Activated CD8-positive, alpha-beta memory T cell treated with anti-CD3 and anti-CD28 coated beads for 4 hours (primary cell): ENCODE measurements at places on chromosomes 4 and X.

GRCh38 chr4:155667568-155668511 lies 1.2 kb downstream of the GUCY1A1 start:
- no peak for DNase-seq

- DNase-seq = no peak
Measured at GRCh38 chr4:180617196-180617595, 1626.0 kb upstream of the TENM3 start.

DNA sequence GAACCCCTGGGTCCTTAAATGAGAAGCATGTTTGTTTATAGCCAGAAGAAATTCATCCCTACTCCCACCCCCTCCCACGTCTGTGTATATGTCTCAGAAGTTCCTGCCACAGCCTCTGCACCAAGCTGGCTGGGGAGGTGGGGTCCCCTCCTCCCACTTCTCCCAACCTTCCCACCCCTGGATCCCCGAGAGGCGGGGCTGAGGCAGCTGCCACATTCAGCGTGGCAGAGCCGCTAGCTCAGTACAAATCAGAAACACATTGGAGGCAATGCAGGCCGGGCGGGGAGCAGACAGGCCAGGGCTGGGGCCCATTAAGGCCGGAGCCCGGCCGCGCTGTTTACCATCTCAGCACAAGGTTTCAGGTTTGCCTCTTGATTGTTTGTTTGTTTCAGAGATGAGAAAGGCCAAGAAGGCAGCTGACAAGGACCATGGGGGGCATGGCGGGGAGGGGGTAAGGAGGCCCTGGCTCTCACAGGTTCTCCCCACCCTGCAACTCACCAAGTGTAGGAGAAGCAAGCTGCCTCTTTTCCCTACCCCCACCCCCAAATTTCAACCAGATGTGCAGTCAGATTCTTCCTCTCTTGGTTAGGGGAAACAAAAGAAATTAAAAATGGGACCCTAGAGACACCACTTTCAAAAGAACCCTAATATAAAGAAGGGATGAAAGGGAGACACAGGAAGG lies 22.3 kb downstream of the PJA1 start:
- DNase-seq = no peak

DNA sequence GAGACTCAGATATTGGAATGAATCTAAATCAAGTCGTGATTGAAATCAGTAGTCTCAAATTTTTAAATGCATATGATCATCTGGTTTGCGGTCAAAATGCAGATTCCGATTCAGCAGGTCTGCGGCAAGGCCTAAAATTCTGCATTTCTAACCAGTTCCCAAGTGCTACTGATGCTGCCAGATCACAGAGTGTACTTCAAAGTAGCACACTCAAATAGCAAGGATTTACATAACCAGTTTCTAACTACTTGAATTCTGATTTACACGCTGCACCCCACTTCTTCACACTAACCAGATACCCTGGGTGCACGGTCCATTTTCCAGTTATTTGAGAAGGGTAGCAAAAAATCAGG lies 752 bp downstream of the MBTPS2 start:
- DNase-seq = no peak

- DNase-seq = no peak
Measured at GRCh38 chr4:129328162-129328561, 232.2 kb downstream of the C4orf33 start.

DNA sequence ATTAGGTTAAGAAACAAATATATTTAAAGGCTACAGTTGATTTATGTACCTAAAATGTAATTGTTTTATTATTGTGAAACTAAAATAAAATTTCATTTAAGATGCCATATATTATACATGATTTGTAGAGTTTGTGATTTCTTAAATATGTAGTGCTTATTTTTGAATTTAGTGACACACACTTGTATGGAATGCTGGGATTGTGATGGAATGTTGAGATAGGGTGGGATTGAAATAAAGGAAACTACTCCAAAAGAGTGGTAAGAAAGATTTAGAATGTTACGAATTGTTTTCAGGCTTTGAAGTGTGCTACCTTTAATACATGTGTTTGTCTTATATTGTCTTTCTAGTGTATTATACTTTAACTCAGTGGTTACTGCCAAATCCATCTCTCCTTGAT lies 330.3 kb upstream of the PITX2 start:
- no peak for DNase-seq

DNA sequence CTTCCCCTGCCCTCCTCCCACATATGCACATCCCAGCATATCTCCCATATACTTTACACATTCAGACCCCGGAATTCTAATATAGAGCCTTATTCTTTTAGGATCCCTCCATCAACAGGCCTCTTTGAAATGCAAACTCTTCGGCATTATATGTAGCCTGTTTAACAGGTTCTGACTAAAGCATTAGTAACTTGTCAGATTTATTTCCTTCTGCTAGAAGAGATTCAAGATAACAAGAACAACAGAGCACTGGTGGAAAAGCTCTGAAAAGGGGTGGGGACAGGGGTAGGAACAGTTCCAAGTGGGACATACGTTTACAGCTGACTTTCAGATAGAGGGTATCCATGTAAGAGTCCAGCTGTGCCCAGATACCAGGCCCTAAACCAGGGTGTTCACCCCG lies 31.7 kb upstream of the PRPS1 start:
- no peak for DNase-seq

- no peak for DNase-seq
Measured at GRCh38 chrX:71514367-71515037, 18.4 kb upstream of the OGT start.

GRCh38 chr4:123673971-123674370 lies 277.4 kb downstream of the SPRY1 start:
- DNase-seq = no peak

- DNase-seq = no peak
Measured at GRCh38 chr4:161762796-161763195, 401.0 kb downstream of the FSTL5 start.

DNA sequence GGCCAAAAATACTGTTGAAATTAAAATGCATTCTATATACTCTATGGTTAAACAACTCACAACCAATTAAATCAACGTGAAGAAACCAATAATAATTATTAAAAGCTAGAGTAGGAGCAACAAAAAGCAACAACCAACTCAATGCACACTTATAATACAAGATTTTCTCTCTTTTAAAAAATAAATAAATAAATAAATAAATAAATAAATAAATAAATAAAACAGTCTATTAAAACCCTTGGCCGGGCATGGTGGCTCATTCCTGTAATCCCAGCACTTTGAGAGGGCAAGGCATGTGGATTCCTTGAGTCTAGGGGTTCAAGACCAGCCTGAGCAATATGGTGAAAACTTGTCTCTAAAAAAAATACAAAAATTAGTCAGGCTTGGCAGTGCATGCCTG lies 62.7 kb downstream of the ENOX2 start:
- no peak for DNase-seq

DNA sequence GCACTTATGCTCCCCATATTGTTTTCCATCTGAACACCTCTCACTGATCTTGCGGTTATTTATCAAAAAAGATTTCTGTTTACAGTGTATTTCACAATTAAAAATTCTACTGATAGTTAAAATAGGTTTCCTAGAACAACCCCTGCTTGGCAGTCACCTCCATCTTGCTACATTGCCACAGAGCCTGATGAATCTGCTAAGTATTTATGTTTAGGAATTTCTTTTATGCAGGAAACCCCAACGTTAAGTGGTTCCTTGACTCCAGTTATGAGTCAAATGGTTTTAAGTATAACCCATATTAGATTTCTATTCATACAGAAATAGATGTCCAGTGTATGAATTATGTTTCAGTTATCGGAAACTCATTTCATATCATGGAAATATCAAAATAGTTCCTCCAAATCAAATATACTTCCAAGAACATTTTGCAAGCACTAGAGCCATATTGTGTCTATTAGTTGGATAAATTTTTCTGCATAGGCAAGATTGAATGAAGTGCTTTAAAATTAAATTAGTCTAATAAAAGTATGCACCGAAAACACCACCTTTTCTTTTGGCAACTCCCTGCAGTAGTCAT lies 20.6 kb downstream of the GALNT7 start:
- no peak for DNase-seq

DNA sequence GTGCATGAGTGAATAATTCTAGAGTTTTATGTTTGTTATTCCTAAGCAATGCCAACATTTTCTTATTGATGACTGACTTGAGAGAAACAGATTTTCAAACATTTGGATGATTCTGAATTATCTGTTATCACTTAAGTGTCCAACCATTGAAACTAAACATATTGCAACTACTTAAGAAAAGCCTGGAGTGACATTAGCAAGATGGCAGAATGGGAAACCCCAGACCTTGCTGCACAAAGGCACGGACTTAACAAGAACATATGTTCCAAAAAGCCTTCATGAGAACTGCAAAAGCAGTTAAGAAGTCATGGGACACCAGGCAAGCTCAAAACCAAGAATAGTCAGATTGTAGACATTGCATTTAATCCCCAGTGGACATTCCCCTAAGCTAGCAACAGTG lies 215.1 kb downstream of the DCHS2 start:
- no peak for DNase-seq

- no peak for DNase-seq
Measured at GRCh38 chr4:3715061-3715854, 50.9 kb upstream of the ADRA2C start.

- no peak for DNase-seq
Measured at GRCh38 chr4:107854356-107855022, 29.8 kb downstream of the SGMS2 start.

DNA sequence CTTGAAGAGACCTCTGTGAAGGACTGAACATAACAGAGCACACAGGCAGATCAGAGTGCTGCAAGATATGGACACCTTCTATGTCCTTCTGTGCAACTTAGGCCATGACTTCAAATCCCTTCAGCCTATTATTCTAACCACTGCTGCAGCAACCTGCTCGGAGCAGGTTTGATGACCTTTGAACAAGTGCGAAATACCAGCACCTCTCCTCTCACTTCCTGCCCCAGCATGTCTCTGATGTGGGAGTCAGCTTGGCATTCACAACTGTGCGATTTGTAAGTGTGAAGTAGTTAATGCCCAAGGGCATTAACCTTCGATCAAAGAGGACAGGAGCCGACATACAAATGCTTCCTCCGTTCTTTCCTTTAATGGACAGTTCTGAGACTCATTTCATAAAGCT lies 1.6 kb upstream of the EXOC1 start:
- no peak for DNase-seq

DNA sequence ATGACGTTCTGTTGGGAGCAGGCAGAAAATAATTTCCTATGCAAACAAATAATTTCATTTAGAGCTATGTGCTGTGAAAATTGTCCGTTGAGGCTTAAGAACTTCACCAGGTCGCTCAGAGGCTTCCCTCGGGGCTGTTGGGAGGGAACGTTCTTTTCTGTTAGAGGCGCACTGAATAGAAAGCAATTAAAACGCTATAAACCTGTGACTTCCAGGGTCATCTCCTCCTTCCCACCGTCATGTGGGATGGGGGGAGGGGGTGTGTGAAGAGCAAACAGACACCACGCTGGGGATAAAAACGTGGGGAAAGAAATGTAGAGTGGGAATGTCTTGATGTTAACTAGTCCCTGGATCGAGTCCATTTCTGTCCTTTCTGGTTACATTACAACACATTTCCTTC lies 35.2 kb upstream of the ZNF518B start:
- no peak for DNase-seq

- DNase-seq = no peak
Measured at GRCh38 chr4:155497306-155497705, 120.5 kb upstream of the MAP9 start.

GRCh38 chr4:1086011-1086410 lies 27.4 kb downstream of the RNF212 start:
- no peak for DNase-seq

DNA sequence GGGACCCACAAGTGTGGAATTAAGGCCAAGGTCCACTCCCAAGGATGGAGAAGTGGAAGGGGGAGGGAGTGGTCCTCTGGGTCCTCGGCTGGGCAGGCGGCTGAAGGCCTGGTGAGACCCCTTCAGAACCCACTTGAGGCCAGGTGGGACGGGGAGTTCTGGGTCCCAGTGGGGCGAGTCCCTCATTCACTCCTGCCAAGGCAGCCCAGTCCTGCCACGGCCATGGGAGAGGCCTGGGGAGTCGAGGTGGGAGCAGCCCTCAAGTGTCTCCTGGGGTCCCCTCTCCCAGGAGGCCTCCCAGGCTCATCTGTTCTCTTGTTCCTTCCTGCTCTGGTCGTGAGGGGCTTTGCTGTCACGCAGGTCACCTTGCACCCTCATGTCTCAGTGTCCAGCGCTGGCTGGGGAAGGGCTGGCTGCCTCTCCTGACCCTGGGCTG lies 6.1 kb upstream of the SH3BP2 start:
- no peak for DNase-seq

GRCh38 chr4:82123934-82124333 lies 249.9 kb downstream of the HNRNPD start:
- DNase-seq = no peak

DNA sequence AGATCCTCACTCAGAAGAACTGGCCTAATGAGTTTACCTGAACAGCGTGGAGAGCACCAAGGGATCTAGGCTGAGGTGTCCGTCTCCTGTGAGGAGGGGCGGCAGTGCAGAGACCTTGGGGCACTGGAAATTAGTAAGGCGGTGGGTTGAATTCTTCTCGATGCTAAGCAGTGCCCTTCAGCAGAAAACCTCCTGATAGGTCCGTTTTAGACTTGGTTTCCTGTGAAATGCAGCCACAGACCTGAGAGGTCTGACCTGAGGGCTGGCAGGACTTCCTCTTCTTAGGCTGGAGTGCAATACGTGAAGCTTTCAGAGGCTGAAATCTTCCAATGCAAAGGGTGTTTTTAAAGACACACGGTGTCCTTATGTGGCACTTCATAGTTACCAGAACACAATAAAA lies at the start of gene CLNK:
Gene CLNK, minus strand, starts transcription at position 138 of the 400 bp plus-strand sequence. CDS start 16,899 bp downstream, outside the sequence.
- no peak for DNase-seq

DNA sequence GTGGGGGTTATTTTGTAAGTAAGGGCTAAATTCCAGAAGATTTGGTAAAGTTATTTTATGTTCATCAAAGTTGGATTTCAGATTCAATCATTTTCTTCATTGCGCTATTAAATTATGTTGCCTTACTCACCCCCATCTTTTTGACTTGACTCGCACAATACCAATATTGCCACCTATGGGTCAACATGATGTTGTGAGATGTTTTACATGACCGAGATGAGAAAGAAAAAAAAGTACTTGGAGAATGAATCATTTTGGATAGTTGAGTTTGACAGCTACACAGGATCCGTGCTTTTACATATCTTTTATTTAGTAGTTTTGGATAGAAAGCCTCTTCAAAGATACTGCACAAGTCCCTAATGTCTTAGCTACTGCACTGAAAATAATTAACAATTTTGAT lies 224.2 kb upstream of the EMCN start:
- DNase-seq = no peak

DNA sequence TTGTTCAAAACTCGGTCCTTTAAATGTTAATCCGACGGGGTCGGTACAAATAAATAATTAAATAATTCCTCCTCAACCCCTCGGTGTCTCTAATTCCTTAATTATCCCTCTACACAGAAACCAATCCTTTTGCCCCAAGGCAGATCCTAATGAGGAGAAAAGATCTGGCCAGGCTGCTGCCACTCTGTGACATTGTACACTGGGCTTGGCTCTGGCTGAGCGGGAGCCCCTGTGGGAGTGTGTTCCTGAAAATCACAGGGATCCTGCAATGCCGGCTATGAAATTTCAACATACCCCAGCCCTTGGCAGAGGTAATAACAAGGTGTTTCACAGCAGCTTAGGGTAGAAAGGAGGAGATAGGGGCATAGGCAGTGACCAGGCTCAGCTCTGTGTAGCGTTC lies 96.0 kb downstream of the DHRSX start:
- DNase-seq = no peak
